ENCODE measurements at places on chromosomes 16 and 17.

GRCh38 chr17:28506763-28507487 is 777 bp downstream of the FOXN1 start:
- no peak for DNase-seq

DNA sequence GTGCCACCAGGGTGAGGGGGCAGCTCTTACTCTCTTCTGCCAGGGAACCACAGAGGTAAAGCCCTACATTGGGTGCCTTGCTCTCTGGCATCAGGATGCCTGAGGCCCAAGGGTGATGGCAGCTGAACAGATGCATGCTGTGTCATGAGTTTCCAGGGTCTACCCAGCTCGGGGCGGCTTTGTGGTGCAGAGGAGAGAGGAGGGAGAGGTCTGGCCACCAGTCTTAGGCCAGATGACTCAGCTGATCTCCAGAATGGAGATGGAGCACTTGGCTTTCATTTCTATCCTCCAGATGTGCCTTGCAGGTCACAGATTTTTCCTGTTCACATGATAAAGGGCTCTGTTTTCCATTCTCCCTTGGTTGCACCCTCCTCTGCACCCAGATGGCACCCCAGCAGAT is 23.6 kb upstream of the USP22 start:
- no peak for DNase-seq

DNA sequence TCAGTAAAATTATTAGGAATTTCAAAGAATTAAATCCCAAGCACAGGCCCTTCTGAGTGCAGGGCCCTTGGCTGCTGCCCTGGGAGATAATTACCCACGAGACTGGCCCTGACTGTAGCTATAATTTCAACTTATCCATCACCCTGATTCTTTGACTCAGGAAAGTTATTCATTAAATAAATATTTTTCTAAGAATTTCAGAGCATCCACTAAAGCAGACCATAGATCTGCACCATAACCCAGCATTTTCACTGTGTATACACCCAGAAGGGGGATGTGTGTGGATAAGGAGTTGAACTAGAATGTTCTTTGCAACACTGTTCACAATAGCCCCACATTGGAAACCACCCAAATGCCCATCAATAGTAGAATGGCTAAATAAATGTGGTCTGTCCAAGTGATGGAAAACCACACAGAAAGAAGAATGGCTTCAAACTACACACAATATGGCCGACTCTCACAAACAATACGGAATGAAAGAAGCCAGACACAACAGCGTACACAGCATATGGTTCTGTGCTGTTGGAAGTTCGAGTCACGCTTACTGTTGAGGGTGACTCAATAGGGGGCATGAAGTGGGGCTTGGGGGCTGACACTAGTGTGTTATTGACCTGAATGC is 33.9 kb upstream of the MEAK7 start:
- no peak for DNase-seq

GRCh38 chr17:4485676-4486646 is 12.7 kb upstream of the SPNS2 start:
- peak; percentile 24 for DNase-seq

DNA sequence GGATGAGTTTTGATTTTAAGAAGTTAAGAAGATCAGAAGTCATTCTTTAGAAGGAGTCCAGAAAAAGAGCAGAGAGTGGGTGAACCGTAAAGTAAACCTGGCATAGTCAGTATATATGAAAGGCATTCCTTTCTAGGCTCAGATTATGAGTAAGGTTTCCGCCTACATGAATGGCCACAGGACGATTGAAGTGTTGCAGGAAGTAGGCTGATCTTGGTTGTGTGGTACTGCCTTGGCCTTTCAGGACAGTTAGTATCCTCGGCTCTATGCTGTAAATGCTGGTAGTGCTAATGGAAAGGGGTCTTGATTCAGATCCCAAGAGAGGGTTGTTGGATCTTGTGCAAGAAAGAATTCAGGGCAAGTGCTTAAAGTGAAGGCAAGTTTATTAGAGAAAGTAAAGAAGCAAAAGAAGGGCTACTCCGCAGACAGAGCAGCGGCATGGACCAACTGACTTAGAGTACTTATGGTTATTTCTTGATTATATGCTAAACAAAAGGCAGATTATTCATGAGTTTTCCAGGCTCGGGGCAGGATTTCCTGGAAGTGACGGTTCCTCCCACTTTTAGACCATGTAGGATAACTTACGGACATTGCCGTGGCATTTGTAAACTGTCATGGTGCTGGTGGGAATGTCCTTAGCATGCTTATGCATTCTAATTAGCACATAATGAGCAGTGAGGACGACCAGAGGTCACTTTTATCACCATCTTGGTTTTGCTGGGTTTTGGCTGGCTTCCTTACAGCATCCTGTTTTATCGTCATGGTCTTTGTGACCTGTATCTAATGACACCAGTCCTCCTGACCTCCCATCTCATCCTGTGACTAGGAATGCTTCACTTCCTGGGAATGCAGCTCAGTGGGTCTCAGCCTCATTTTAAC is 164.8 kb downstream of the SNX29 start:
- DNase-seq = no peak

DNA sequence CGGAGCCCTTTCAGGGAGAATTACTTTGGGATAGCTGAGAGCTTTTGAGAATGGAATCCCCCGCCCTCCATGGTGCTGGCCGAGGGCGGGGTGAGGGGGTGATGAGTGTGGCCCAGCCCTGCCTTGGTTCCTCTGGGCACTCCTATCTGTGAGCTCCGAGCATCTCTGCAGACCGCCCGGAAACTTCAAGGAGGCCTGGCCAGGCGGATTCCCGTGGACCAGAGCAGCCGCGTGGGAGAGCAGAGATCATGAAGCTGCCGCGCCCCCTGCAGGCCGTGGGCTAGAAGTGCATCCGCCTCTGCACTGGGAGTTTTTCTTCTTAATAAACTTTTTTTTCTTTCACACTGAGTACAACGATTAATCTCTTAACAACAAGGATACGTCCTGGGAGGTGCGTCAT is 392.9 kb upstream of the EEF2KMT start:
- DNase-seq = no peak

DNA sequence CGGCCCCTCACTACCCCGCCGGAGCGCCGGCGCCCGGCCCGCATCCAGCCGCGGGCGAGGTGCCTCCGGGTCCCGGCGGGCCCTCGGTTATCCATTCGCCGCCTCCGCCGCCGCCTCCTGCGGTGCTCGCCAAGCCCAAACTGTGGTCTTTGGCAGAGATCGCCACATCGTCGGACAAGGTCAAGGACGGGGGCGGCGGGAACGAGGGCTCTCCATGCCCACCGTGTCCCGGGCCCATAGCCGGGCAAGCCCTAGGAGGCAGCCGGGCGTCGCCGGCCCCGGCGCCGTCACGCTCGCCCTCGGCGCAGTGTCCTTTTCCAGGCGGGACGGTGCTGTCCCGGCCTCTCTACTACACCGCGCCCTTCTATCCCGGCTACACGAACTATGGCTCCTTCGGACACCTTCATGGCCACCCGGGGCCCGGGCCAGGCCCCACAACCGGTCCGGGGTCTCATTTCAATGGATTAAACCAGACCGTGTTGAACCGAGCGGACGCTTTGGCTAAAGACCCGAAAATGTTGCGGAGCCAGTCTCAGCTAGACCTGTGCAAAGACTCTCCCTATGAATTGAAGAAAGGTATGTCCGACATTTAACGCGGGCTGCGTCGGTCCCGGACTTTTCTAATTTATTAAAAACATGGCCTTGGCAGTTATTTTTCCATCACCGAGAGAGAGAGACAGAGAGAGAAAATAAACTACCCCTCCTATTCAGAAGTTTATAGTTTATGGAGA is 2.8 kb downstream of the IRX5 start:
- no peak for DNase-seq

DNA sequence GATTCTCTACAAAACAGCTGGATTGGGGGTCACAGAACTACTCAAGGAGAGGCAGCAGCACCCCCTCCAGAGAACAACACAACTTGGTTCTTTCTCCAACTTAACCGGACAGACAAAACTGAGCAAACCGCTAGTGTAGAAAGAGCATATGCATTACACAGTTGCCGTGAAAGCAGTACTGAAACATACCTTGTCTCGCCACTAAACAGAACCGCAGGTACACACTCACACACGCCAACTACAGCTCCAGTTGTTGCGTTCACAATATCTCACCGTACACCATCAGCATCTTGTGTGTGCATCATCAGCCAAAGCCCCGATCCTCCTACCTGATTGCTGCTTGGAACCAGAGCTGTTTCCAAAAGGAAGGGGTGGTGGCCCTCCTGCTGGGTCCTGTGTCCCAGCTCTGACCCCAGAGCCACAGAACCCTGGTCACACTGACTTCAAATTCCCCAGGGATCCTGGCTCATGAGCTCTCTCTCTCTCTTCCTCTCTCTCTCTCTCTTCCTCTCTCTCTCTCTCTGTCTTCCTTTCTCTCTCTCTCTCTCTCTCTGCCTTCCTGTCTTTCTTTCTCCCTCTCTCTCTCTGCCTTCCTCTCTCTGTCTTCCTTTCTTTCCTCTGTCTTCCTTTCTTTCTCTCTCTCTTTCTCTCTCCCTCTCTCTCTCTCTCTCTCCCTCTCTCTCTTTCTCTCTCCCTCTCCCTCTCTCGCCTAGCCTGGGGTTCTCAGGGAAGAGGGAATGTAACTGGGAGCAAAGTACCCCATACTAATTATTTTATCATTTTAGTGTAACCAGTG is 8.4 kb downstream of the PIMREG start:
- no peak for DNase-seq
